ENCODE measurements at places on chromosomes 7 and 10. TPM values are rescaled to one million over a fixed set of nuclear protein-coding genes. Genes with fewer than 3 reads are reported as not detected.

The ADAM12 gene
- total RNA-seq: 19.4 TPM

- DNase-seq: no peak
Measured at GRCh38 chr7:100396421-100396982, 23.2 kb downstream of the PILRA start.

The CDHR3 gene
- total RNA-seq: 2.0 TPM

- DNase-seq: no peak
Measured at GRCh38 chr10:29994811-29995210, 64.6 kb downstream of the JCAD start.

The ACSM6 gene
- 0.10 TPM for total RNA-seq

The ZMIZ2 gene
- total RNA-seq: 22.7 TPM

Measured in renal cortical epithelial cell (primary cell).